A375 (cell line): ENCODE measurements at places on chromosomes 5 and 9. TPM values are rescaled to one million over a fixed set of nuclear protein-coding genes. Genes with fewer than 3 reads are reported as not detected.

GAPT gene
- not detected in 2 replicates for total RNA-seq

INSYN2B gene
- total RNA-seq: 0.53 and 1.2 TPM in 2 replicates

CCL27 gene
- total RNA-seq: 0.23 and 0.50 TPM in 2 replicates

OMD gene
- total RNA-seq: not detected in 2 replicates

SAXO1 gene
- not detected in 2 replicates for total RNA-seq

TRIM36 gene
- 6.3 and 8.8 TPM in 2 replicates for total RNA-seq

ZNF883 gene
- 3.1 and 4.7 TPM in 2 replicates for total RNA-seq

GRHPR gene
- 149 and 174 TPM in 2 replicates for total RNA-seq

SLC6A7 gene
- not detected in 2 replicates for total RNA-seq

SPINK4 gene
- not detected in 2 replicates for total RNA-seq

TIGD6 gene
- total RNA-seq: 5.7 and 7.5 TPM in 2 replicates

OR13C4 gene
- not detected in 2 replicates for total RNA-seq

AGXT2 gene
- total RNA-seq: not detected in 2 replicates

TPD52L3 gene
- not detected in 2 replicates for total RNA-seq

ANKRD31 gene
- 0.32 and 0.34 TPM in 2 replicates for total RNA-seq

PCDHGA5 gene
- 1.3 and 1.4 TPM in 2 replicates for total RNA-seq

BTNL8 gene
- total RNA-seq: 0.57 and 0.72 TPM in 2 replicates

PCDHGA3 gene
- total RNA-seq: 0.32 and 0.79 TPM in 2 replicates

ERAP2 gene
- 3.1 and 6.5 TPM in 2 replicates for total RNA-seq

SH3RF2 gene
- 0.15 and 0.58 TPM in 2 replicates for total RNA-seq

NACC2 gene
- 18.9 and 21.5 TPM in 2 replicates for total RNA-seq

CACNA1B gene
- 0.03 TPM in 1 of 2 replicates, not detected in the other for total RNA-seq
